ENCODE measurements at places on chromosomes 6 and 20.

DNA sequence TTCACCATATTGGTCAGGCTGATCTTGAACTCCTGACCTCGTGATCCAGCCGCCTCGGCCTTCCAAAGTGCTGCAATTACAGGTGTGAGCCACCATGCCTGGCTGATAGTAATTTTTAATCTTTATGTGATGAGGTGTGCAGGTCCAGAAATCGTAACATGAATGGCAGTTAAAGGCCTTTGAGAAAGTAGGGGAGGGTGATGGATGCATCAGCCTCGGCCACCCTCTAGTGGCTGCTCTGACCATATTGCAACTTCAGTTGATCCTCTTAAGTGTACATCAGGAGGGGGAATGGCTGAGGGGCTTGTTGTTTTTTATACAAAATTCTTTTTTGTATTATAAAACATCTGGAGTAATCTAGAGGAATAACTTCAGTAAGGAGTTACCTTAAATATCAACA is 193.0 kb downstream of the ZFAND3 start:
- no peak for DNase-seq

DNA sequence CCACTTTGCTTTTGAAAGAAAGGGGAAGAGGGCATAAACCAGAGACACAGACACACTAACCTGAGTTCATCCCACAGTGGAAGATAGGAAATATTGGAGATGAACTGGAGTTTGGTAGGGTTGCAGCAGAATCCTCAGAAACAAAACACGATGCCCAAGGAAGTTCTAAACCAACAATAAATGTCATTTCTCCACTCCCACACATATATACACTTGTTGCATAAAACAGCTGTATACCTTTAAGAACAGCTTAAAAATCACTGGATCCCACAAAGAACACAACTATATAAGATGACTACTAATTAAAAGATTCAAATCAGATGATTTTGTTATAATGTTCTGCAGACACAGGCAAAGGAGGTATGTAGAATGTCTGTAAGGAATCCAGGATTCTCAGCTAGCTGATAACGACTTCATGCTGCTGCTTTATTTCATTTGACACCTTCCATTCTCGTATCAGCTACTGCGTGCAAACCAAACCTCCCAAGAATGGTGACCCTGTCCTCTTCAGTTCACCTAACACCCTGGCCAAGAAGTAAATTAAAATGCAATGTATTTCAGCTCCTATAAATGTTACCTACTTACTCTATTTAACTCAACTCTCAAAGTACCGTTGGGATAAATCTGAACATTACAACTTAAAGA is 14.3 kb downstream of the KIF13A start:
- DNase-seq = no peak

DNA sequence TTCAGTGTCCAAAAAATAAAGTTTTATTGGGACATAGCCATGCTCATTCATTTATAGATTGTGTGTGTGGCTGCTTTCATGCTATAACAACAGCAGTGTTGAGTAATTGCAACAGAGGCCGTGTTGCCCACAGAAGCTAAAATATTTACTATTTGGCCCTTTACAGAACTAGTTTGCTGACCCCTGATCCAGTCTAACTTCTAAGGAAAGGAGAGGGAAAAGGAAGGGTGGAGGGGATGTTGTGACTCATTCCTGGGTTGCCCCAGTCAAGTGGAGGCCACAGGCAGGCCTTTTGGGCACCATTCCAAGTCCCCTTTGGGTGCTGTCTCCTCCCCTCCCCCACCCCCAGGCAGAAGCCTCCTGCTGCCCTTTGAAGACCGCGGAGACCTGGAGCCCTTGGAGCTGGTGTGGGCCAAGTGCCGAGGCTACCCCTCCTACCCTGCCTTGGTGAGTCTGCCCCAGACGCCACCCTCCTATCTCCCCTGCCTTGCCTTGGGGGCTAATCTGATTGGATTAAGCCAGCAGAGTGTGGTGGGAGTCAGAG is 28.4 kb downstream of the BRPF3 start:
- DNase-seq = no peak

DNA sequence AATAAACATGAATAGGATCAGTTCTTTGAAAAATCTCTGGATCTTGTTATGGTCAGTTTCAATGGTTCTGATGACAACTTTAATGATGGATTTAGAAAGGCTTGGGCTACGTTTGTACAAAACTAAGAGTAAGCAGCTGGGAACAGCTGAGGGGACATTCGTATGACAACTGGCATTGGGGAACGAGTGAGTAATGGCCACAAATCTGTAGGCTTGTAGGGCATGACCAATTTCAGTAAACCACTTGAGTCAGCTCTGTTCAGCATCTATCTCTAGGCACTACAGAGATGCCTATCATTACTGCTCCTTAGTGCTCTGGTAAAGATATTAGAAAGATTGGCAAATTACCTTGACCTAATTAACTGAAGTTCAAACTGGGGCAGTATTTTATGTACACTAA is 1375.6 kb downstream of the EPHA7 start:
- no peak for DNase-seq

DNA sequence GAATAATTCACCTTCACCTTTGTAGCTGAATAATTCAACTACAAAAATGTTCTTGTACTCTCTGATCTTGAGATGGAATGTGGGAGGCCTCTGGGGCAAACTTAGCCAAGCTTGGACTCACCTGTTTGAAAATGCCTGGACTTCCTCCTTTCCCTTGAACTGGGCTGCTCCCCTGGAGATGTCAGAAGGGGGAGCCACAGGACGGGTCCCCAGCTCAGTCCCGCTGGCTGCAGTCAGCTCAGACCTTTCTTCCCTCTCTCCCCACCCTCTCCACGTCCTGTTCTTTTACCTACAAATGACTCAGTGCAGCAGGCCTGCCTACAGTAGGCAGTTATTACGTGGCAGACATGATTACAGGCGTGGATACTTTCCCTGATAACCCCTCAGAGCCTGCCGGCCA is 131.5 kb upstream of the RALGAPA2 start:
- no peak for DNase-seq

GRCh38 chr6:20693466-20694063 is 159.3 kb downstream of the CDKAL1 start:
- no peak for DNase-seq

DNA sequence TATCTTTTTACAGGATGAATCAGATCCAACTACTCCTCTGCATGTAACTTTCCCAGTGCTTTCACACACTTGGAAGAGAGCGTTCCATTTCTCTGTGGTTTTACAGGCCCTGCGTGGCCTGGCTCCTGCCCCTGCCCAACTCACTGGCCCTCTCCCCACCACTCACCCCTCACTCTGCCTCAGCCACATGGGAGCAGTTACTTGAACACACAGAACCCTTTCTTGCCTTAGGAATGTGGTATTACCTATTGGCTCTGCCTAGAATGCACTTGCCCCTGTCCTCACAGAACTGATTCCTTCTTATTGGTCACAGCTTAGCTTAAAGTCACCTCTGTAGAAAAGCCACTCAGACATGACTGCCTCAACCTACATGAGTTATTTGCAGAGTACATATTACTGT is 108.4 kb downstream of the CRYBG1 start:
- DNase-seq = no peak

- no peak for DNase-seq
Measured at GRCh38 chr6:158014505-158015187, 33.0 kb downstream of the SYNJ2 start.

DNA sequence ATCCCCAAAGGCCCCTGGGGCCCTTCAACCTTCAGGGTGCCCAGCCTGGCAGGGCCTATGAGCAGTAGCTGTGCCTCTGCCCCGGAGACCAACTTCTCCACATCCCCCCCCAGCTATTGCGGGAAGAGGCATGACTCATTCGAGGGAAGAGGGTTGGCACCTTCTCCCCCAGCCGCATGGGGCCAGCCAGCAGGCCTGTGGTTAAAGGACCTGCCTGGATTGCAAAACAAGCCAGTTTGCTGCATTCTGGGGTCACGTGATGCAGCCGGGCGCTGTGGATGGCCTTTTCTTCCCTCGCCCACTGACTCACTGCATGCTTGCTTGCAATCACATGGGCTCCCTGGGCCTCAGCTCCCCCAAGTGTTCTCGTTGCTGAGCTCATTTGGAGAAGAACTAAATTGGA is 182.5 kb downstream of the MAFB start:
- DNase-seq = peak; percentile 51

- DNase-seq = no peak
Measured at GRCh38 chr20:38178065-38178491, 13.0 kb upstream of the TGM2 start.

DNA sequence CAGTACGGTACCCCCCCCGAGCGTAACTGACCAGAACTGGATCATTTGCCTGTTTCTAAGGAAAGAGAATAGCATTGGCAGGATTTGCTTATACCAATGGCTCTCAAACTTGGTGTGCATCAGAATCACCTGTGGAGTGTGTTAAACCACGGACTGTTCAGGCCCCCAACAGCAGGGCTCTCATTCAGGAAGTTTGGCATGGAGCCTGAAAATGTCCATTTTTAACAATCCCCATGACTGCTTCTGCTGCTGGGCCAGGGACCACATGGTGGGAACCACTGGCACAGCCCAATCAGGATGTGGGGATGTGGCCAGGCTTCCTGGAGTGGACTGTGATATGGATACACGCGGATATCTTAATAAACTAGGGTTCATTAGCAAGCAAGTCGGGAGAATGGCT is 53.9 kb downstream of the GTF2H5 start:
- DNase-seq = no peak

- no peak for DNase-seq
Measured at GRCh38 chr6:56689114-56689513, 46.4 kb upstream of the DST start.

GRCh38 chr6:147029923-147030322 is 174.3 kb upstream of the STXBP5 start:
- DNase-seq = no peak

- DNase-seq = no peak
Measured at GRCh38 chr6:89392823-89393222, 19.2 kb downstream of the RRAGD start.

GRCh38 chr6:119428633-119429032 is 79.1 kb upstream of the MAN1A1 start:
- no peak for DNase-seq

DNA sequence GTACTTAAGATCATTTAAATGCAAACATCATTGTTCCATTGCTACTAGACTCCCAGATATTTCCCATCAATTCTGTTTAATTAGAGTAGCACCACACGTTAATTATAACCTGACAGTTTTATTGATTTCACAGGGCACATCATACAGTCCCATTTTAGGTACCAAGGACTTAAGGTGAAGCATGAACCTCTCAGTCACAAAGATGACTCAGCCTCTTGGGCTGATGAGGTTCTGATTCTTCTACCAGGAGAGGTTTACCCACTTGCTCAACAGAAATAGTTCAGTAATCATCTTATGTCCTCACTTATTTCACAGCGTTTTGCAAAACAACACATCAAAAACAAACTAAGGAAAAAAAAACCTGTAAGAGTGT is 98.5 kb downstream of the HIVEP2 start:
- DNase-seq = no peak

- no peak for DNase-seq
Measured at GRCh38 chr20:46056970-46057855, 28.2 kb downstream of the SLC12A5 start.

DNA sequence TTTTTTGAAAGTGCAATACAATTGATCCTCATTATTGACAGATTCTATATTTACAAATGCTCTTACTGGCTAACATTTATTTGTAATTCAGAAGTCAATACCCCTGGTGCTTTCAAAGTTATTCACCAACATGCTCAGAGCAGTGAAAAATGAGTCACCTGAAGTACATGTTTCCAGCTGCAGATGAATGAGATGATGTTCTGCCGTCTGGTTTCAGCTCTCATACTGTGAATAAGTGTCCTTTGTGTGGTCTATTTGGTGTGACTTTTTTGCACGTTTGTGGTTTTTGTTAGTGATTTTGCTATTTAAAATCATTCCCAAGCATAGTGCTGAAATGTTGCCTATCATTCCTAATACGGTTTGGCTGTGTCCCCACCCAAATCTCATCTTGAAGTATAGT is 22.3 kb upstream of the EYA4 start:
- no peak for DNase-seq

DNA sequence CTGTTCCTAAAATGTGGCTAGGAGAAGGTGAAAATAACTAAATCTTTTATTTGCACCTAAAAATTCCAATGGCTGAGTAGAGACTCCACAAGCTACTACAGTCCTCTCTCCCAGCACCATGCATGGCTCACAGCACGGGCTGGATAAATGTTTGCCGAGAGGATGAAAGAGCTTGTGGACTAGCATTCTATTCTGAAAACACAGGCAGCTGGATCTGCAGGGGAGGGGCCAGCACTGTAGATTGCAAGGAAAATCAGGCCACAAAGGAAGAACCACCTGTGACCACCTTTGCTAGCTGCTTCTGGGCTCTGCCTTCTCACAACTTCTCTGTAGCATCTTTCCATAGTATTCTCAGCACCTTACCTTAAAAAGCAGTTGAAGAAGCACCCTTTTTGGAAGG is 46.6 kb downstream of the CLIC5 start:
- DNase-seq = no peak

DNA sequence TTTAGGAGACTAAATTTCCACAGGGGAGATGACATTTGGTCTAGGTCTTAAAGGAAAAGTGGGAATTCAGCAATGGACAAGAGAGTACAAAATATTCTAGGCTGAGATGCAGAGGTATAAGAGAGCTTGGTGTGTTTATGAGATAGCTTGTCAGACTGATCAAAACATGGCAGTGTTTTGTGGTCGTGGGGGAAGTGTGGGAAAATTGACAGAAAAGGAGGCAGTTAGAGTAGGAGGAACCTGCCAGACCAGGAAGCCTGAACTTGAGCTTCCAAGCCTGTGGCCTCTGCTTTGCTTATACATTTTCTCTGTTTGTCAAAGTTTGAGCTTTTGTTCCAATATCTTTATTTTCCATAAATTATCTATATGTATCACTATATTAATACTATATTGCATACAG is 69.5 kb upstream of the MAP3K7 start:
- no peak for DNase-seq

- DNase-seq = no peak
Measured at GRCh38 chr6:132198040-132198439, 203.2 kb downstream of the MOXD1 start.

- no peak for DNase-seq
Measured at GRCh38 chr6:42195415-42195814, 659 bp upstream of the GUCA1B start.

- no peak for DNase-seq
Measured at GRCh38 chr6:150255840-150256239, 113.0 kb upstream of the IYD start.

- DNase-seq = no peak
Measured at GRCh38 chr6:120198033-120198432, 848.5 kb upstream of the MAN1A1 start.

DNA sequence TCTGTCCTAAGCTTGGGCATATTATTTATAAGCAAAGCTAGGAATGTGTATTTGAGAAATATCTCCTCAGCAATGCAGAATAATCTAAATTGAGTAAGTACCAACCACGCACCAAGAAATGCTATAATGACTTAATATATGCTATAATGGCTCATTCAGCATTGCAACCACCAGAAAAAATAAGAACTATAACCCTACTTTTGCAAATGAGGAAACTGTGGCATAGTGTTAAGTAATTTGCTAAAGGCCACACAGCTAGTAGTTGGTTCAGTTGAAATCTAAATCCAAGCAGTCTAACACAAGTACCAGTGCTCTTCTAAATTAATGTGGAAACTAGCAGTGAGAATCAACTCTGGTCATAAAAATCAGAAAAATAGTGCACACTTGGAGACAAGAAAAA is 35.7 kb downstream of the HBS1L start:
- no peak for DNase-seq

GRCh38 chr20:33054791-33055190 is 1.1 kb downstream of the BPIFB3 start:
- DNase-seq = no peak

GRCh38 chr6:65570340-65570739 is 136.7 kb downstream of the EYS start:
- DNase-seq = no peak
